Foreskin keratinocyte (primary cell): ENCODE measurements at places on chromosomes 2 and 18. TPM values are rescaled to one million over a fixed set of nuclear protein-coding genes. Genes with fewer than 3 reads are reported as not detected.

LCT gene
- not detected in 2 replicates for total RNA-seq

MALL gene
- 76.8 and 94.5 TPM in 2 replicates for total RNA-seq

TBC1D8 gene
- 7.4 and 8.3 TPM in 2 replicates for total RNA-seq

GCG gene
- total RNA-seq, result not detected in 2 replicates

GRCh38 chr18:54878659-54879358 is 50.5 kb downstream of the RAB27B start:
- no peak for DNase-seq
